Pons (tissue), 1 donor: ENCODE measurements at places on chromosomes 2 and 18.

DNA sequence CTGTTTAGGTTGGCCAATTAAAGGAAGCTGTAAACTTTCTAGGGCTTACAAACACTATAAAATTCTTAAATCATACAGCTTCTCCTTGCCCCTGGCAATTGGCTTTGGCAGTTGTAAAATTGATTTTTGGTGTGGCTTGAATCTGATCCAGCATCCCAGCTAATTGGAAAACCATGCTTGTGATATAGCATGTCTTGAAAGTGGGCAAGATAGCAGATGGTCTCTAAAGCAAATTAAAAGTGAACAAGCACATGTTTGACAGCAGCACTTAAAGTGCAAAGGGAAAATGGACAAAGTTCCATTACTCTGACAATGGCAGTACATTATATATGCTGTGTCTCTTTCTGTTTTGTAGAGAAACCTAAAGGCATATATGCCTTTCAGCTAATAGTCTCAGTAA lies 302.9 kb upstream of the NXPH2 start:
- no peak for DNase-seq

GRCh38 chr2:182744490-182744889 lies 28.4 kb downstream of the DNAJC10 start:
- DNase-seq, result no peak

DNA sequence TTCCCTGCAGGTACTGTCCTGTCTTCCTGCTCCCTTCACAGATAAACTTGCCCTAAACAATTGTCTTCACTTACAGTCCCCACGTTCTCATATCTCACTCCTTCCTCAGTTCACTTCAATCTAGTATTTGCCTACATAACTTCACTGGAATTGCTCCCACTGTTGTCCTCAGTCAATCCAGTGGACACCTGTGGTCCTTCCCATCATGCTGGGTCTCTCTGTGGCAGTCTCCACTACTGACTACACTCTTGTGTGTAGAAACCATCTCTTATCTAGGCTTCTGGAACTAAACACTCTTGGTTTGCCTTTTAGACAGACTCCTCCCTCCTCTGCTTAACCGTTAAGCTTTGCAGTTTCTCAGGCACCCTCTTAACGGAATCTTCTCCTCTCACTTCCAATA lies 58.8 kb downstream of the COPS8 start:
- no peak for DNase-seq

DNA sequence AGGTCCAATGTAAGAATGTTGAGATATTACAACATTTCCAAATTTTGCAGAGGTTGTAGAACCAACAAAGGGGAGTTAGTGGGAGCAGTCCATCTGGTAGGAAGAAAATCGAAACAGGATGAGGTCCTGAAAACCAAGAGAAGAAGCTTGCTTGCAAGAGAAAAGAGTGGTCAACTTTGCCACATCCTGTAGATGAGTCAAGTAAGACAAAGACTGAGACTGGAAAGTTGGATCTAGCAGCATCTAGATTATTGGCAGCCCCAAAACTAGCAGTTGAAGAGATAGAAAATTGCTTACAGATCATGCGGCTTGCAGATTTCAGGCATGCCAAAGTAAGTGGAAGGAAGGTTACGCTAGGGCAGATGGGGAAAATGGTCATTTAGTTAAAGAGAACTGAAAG lies 378.9 kb downstream of the GRB14 start:
- DNase-seq, result no peak

DNA sequence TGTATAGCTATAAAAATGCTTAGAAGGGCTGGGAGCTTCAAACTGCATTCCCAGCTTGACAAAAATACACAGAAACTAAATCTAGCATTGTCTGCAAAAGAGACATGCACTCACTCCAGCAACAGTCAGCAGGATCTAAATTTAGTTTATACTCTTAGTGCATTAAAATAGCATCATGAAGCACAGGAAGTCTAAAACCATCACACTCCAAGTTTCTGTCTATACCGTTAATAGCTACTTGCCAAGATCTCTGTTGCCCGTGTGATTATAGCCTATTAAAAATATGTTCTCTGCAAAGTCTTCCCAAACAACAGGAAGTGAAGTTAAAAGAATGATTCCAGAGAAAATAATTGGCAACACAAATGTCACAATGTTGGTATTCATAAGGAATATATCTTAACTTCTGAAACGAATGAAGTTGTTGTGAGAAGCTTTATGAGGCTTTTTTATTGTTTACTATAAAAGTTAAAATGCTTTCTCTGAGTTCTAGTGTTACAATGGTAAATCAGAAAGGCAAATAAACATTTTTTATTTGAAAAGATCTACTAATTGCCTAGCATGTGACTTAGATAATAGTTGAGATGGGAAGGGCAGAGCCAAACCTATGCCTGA lies 184.2 kb downstream of the ZNF385B start:
- peak; percentile 44 for DNase-seq

DNA sequence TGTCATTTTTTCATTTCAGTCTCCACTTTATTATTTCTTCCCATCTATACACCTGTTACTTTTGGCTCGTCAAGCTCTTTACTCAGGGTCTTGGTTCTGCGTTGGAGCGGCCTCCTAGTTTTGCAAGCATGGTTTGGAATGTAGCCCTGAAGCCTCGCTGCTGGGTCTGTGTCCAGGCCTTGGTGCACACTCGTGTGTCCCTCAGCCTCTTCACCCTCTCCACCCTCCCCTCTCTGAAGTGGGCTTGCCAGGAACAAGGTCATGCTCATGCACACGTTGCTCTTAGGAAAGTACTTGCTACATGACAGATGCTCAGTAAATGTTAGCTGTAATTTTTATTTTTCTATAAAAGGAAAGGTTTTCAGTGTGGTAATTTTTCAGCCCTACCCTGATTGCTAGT lies 147.0 kb downstream of the ATP9B start:
- DNase-seq, result no peak

DNA sequence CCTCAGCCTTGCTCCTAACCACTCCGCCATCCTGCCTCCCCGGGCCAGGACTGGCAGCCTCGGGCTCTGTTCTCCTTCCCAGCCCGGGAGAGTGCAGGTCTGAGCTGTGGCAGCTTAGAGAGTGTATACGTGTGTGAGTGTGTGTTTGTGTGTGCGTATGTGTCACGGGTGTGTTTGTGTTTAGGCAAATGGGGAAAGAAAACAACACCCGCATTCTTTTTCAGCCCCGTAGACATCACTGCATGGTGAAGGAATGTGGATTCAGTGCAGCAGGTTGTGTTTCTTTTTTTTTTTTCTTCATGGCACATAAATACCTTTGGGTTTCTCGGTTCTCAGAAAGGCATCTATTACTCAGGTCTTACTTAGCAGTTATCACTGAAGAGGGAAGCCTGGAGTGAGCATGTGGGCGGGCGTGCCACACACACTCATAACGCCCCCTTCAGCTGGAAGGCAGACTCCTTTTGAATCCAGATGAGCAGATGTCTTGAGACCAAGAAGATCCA lies 44.2 kb downstream of the GLI2 start:
- no peak for DNase-seq

- DNase-seq, result no peak
Measured at GRCh38 chr2:84486441-84487115, 27.5 kb upstream of the SUCLG1 start.

- no peak for DNase-seq
Measured at GRCh38 chr2:236674646-236675045, 105.0 kb downstream of the ACKR3 start.

GRCh38 chr2:37795938-37796337 lies 124.5 kb upstream of the CDC42EP3 start:
- DNase-seq, result no peak

GRCh38 chr2:181389524-181389923 lies 67.7 kb upstream of the ITGA4 start:
- DNase-seq, result no peak

GRCh38 chr2:128374001-128374710 lies 55.5 kb upstream of the HS6ST1 start:
- DNase-seq, result no peak

DNA sequence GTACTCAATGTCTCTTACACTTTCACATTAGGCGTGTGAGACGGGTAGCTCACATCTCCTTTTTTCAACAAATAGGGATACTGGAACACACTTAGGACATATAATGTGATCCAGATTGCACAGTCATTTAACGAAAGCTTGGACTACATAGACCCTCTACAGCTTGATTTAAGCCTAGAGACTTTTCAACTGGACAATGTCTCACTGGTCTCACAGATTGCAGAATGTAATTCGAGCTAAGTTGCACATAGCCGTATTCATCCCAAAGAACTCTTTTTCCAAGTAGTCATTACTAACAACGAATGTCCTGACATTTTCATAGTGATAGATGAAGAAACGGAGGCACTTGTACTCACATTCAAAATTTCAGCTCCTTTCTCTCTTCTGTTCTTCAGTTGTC lies 612.1 kb downstream of the ZEB2 start:
- DNase-seq, result no peak

DNA sequence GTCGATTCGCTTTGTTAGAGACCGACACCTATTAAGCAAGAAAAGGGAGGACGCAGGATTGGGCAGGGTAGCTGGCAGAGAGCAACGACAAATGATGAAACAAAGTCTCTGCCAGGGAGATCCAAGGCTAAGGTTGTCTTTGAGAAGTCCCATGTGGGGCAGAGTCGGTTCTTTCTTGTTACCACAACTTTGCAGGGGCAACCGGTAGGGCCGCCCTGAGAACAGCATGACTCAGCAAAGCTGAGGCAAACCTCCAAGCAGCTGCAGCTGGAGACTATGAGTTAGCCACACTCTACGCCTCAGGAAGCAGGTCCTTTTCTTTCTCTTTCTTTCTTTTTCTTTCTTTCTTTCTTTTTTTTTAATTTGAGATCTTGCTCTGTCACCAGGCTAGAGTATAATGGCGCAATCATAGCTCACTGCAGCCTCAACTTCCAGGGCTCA lies 452.3 kb upstream of the ID2 start:
- DNase-seq, result peak; percentile 20
